ENCODE measurements at places on chromosomes 16 and 17.
A peak's percentile ranks its signal among the peaks of the same experiment; 100 is the strongest.

- DNase-seq, result no peak
Observed at GRCh38 chr16:22645868-22646267, 135.2 kb downstream of the NPIPB5 start.

- peak; percentile 29 for DNase-seq
Observed at GRCh38 chr16:30382111-30382881, at the start of gene SEPTIN1. Gene SEPTIN1 (minus strand): TSS chr16:30382561. CDS start chr16:30382542, 19 bp downstream.

GRCh38 chr17:8227238-8227581, 16.8 kb upstream of the AURKB start:
- no peak for DNase-seq

DNA sequence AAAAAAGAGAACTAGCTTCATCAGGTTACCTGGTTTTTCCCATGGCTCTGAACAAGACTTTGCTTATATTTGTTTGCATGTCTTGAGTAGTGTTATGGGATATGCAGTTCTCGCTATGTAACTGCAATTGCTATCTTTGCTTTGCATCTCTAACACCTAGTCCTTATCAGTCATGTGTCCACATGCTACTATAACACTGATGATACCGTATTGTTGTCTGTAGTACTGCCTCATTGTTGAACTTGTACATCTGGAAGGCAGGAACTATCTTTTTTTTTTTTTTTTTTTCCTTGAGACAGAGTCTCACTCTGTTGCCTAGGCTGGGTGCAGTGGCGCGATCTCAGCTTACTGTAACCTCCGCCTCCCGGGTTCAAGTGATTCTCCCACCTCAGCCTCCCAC, 2.5 kb downstream of the PSME3 start:
- no peak for DNase-seq

GRCh38 chr17:79490530-79490929, 120.3 kb downstream of the RBFOX3 start:
- no peak for DNase-seq
